ENCODE measurements at places on chromosomes 11 and 22.

DNA sequence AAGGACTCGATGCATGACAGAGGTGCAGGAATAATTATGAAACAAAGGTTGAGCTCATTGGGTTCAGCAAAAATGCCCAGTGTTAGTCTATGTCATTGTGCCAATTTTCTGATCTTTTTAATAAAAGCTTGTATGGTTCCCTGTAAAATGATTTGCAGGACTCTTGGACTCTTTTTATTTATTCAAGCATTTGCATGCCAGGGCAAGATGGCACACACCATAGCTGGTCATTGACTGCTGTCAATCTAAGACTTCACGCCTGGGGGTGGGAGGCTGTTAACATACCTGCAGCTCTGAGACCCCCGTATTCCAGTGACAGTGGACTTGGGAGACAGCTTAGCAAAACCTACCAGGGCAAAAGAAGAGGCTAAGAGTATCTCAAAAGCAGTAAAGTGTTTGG is 32.0 kb upstream of the ANO1 start:
- no peak for DNase-seq

GRCh38 chr22:36425977-36426523 is 38.3 kb upstream of the MYH9 start:
- no peak for DNase-seq

DNA sequence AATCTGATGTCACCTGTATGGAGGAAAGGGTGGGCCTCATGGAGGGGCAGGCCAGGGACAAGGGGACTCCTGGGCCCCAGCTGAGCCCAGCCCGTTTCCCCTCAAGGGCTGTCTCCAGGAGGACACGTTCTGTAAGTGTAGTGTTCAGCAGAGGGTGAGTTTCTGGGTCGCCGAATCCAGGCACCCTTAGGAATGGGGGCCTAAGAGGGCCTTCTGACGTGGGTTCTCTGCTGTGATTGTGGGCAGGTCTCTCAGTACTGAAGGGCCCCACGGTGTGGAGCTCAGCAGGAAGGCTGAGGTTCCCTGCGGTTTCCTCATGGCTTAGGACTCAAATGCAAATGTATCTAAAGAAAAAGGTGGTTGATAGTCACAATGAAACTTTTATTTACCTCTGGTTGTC is 6.5 kb downstream of the PTDSS2 start:
- no peak for DNase-seq

- no peak for DNase-seq
Observed at GRCh38 chr11:30218278-30218677, 12.5 kb upstream of the FSHB start.

- DNase-seq: peak; percentile 77
Observed at GRCh38 chr22:43561415-43562178, 149.8 kb downstream of the MPPED1 start.

DNA sequence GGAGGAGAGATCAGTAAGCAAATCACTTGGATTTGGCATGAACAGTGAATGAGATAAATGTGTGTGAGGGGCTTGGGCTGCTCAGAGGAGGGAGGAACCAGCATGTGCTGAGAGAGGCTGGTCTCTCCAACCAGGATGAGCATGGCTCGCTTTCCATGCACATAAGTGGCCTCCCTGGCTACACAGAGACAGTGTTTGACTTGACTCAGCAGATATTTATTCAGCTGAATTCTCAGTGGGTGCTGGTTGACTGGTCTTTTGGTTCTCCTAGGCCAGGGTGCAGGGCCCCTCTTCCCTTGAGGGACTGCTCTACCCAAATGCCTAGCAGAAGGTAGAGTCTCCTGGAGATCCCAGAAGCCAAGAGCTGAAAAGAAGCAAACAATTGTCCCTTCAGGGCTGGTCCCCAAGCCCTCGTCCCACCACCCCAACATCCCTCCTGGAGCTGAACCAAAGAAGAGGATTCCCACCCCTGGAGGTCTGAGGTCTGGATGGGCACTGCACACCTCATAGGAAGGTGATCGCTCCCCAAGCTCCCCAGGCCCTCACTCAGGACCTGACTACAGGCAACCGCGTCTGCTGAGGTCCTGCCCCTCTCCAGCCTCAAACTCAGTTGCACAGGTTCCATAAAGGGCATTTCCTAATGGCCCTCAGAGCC is 3.3 kb upstream of the TRIM29 start:
- DNase-seq: no peak

DNA sequence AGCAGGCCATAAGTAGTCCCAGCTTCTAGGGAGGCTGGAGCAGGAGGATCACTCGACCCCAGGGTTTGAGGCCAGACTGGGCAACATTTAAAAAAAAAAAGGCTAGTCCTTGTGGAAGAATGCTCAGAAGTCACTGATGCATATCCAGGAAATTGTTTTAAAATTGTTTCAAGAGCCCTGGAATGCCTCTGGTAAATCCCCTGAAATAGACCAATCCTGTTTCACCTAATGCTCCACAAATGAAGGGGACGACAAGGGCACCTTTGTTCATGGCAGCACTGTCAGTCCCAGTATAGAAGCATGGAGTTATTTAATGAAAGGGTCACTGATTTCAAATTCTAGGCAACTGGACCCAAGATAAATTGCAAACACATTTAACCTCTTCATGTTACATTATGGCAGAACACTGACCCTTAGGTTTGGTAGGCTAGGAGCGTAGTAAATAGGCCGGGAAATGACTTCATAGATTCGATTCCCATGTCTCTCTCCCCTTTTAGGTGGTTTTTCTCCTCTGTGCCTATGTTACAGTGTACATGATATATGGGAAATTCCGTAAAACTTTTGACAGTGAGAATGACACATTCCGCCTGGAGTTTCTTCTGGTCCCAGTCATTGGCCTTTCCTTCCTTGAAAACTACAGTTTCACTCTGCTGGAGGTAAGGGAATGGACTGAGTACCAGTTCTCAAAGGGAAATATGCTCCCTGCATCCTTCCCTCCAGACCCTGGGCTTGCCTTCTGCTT is 11.4 kb downstream of the KDELR3 start:
- no peak for DNase-seq
